HT-29 (cell line): ENCODE measurements at places on chromosomes 1 and 21.

DNA sequence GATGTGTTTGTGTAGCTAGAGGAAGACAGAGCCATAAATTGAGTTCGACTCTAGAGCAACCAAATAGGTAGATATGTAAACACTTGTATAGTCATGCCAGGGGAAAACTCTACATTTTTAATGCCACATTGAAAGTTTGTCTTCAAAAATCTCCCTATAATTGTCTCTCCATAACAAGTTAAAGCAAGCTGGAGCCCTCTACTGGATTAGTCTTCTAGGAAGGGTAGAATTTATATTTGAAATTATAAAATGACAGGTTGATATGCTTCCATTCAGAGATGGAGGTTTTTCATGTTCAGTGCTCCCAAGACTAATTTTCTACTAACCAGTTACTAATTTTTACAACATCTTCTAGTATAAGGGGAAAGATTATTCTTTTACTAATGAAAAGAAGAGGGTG lies 13.1 kb upstream of the COL24A1 start:
- DNase-seq: no peak

- no peak for DNase-seq
Measured at GRCh38 chr1:221664253-221664652, 77.6 kb downstream of the DUSP10 start.

DNA sequence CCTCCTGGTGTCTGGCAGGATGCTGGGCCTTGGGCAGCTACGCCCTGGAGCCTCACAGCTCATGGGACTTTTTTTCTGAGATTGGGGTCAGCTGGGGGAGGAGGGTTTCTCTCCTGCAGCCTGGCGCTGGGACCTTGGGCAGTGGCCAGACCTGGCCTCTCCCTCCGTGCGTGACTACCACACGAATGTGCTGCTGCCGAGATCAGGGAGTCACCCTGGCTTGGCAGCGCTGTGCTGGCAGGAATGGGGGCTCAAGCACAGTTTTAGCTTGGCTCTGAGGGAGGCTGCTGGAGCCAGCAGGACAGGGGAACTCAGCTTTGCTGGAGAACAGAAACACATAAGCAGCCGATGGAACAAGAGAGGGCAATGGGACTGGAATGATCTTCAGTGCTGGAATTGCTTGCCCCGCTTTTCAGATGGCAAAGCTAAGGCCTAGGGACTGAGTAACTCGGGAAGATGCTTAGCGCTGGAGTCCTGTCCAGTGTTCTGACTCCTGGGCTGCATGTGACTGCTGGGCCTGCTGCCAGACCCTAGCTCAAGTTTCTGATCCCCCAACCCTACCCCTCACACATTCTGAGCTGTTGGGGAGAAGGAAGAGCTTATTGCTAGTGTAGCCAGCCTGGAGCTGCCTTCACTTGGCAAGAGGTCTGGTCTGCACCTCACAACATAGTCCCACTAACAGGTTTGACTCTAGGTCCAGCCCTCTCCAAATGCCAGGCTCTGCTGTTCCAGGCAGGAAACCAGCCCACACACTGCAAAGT lies 69.9 kb downstream of the NAV1 start:
- no peak for DNase-seq

DNA sequence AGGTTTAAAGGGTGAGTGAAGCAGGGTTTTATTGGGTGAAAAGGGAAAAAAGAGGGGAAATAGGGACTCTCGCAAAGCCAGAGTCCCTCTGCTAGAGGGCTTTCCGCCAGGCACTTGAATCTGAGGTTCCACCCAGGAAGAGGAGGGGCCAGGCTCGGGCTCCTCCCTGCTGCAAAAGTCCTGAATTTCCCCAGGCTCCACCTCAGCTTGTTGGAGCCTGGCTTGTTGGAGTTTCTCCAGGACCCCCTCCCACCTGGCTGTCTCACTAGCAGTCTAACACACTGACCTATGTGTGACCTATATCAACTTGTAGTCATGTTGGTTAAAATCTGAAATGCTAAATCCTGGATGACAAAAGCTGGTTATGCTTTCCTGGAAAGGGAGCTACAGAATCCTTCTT lies 25.5 kb downstream of the GBP2 start:
- no peak for DNase-seq

GRCh38 chr1:93972341-93972740 lies 63.1 kb upstream of the GCLM start:
- no peak for DNase-seq

DNA sequence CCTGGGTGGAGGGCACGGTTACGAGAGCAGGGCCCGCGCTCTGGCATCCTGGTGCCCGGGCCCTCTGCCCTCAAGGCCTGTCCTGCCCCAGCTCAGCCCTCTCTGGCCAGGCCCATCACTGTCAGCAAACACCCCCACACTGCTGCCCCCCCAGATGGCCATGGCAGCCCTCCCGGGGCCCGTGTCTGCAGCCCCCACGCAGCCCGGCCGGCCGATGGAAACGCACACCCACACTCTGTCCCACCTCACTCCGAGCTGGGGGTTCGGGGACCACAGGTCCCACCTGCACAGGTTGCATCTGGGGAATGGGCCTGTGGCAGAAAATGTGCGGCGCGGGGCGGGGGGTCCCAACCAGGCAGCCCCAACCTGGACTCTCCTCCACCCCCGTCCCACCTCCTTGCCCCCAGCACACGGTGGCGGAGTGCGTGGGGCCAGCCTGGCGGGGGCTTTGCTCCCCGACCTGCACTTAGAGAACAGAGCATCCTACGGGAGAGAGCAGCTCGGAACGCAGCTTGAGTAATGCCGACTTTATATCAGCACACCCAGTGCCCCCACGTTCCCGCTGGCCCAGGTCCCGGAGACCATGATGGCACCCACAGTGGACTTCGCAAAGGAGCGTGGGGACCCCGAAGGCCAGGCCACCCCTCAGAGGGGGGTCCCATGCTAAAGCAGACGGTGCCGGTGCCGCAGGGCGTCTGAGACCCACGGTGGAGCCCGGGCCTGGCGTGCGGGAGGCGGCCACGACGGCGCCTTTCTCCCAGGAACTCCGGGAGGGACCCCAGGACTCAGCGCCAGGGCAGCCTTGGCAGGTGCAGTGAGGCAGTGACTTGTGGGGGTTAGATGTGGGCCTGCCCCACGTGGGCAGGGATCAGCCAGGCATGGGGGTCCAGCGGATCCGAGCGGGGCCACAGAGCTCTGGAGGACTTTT lies 7.5 kb upstream of the RNF223 start:
- no peak for DNase-seq

DNA sequence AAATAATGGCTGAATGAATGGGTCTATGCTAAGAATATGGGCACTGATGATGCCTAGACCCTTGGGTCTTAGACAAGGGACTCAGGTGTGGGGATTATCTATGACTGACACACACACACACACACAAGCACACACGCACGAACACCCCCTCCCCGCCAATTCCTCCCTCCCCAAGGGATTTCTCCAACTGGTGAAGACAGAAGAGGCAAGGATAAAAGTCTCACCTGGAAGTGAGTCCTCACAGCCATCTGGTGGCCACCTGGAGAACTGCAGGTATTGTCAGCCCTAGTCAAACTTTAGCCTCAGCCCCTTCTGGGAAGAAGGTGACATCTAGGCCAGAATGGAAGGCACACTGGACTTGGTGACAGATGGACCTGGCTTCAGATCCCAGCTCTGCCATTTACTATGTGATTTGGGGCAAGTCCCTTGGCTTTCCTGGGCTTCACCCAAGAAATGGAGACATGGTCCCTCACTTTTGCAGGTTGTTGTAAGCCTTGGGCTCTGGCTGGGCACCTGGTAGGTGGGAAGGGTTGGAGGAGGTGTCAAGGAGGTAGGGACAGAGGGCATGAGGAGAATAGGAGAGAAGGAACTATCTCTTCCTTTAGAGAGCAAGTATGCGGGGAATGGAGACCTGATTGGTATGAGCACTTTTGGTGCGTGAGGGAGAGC lies 4.0 kb upstream of the GPR3 start:
- peak; percentile 90 for DNase-seq

GRCh38 chr1:121522061-121522759 lies 337.4 kb downstream of the SRGAP2C start:
- peak; percentile 58 for DNase-seq
